Stomach (tissue), 19 donors: ENCODE measurements at places on chromosomes 3 and 15.

- DNase-seq, result no peak
These were observed 56.3 kb downstream of the CPN2 start for GRCh38 chr3:194294895-194295214.

GRCh38 chr15:73711526-73711925, 27.3 kb downstream of the CD276 start:
- DNase-seq, result no peak

GRCh38 chr3:29202378-29202777, 78.5 kb upstream of the RBMS3 start:
- DNase-seq, result no peak

DNA sequence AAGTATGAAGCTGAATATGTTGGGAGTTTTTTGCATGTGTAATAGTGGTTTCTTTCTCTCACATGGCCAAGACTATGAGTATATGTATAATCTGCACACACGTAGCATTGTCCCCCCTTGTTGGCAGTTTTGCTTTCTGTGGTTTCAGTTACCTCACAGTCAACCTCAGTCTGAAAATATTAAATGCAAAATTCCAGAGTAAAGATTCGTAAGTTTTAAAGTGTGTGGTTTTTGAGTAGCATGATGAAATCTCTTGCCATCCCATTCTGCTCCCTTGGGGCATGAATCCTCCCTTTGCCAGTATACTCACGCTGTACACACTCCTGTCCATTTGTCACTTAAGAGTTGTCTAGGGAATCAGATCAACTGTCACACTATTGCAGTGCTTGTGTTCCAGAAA, 742.0 kb upstream of the CCDC54 start:
- no peak for DNase-seq

- peak; percentile 75 for DNase-seq
These were observed 582 bp downstream of the CGNL1 start for GRCh38 chr15:57376696-57377477.

GRCh38 chr3:18767756-18768303, 342.7 kb upstream of the SATB1 start:
- DNase-seq, result no peak

- DNase-seq, result no peak
These were observed 438.7 kb upstream of the PROK2 start for GRCh38 chr3:72223628-72224027.

- DNase-seq, result no peak
These were observed 14.3 kb downstream of the TBC1D2B start for GRCh38 chr15:78063217-78063616.

- DNase-seq, result no peak
These were observed 608.3 kb downstream of the ROBO2 start for GRCh38 chr3:77648214-77648613.

DNA sequence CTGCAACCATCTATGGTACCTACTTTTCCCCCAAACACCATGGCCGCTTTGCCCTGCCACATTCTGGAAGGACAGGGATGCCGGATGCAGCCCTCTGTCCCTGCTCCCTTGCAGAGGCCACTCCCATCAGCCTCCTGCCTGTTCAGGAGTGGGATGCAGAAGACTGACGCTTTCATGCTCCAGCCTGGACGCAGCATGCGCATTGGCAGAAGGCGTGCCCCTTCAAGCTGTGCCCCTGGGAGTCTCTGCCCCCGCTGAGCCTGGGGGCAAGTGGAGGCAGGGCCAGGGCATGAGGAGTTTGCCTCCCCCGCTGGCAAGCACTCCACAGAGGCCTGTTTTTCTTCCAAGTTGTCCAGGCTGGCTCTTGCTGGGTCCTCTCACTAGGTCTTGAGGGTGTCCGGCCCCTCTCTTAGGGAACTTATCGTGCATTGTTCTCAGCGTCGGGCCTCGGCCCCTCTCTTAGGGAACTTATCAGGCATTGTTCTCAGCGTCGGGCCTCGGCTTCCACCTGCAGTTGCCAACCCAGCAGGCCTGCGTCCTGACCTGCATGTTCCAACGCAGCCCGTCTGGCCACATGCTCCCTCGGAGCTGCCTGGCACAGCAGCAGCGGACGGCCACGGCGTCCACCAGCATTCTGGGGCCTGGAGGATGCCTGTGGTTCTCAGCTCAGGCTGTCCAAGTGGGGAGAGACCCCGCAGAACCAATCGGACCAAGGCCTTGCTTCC, 14.6 kb upstream of the SNRPA1 start:
- DNase-seq, result peak; percentile 17

GRCh38 chr3:33277193-33277882, at the start of gene FBXL2:
Gene FBXL2 (plus strand): TSS chr3:33277442. CDS start chr3:33277513, 71 bp downstream.
- peak; percentile 56 for DNase-seq

GRCh38 chr3:129122412-129123011, 908 bp upstream of the RAB43 start:
- peak; percentile 68 for DNase-seq

DNA sequence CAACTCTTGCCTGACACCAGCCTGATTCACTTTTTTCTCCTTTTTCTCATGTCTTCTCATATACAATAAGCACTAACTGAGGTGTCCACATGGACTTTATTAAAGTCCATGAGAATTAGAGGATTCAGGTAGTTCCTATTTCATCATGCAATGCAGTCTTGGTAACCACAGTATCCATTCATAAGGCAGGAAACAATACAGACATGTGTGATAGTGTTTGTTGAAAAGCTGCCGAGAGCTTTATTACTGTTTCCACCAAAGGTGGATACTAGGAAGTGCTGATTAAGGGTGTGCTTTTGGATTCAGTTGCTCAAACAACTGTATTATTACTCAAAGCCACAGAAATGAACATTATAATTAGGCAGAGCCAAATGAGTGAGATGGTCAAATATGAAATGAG, 5.3 kb downstream of the CASR start:
- no peak for DNase-seq

DNA sequence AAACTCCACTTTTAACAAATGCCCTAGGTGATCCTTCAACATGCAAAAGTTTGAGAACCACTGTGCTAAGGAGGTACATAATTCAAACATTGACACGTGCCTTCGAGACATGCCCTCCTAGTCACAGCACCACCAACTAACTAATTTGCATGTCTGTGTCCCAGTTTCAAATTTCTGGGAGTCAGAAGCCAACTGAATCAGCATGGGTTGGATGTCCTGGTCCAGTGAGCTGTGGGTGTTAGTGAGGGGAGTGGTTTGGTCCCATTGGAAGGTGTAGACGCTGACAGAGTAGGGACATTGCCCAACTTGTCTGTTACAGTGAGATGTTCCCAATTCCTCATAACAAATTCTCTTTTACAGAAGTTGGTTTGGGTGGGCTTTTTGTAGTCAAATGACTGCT, 67.3 kb upstream of the ADPGK start:
- no peak for DNase-seq

- peak; percentile 48 for DNase-seq
These were observed 39.6 kb upstream of the FAM98B start for GRCh38 chr15:38414357-38414756.

DNA sequence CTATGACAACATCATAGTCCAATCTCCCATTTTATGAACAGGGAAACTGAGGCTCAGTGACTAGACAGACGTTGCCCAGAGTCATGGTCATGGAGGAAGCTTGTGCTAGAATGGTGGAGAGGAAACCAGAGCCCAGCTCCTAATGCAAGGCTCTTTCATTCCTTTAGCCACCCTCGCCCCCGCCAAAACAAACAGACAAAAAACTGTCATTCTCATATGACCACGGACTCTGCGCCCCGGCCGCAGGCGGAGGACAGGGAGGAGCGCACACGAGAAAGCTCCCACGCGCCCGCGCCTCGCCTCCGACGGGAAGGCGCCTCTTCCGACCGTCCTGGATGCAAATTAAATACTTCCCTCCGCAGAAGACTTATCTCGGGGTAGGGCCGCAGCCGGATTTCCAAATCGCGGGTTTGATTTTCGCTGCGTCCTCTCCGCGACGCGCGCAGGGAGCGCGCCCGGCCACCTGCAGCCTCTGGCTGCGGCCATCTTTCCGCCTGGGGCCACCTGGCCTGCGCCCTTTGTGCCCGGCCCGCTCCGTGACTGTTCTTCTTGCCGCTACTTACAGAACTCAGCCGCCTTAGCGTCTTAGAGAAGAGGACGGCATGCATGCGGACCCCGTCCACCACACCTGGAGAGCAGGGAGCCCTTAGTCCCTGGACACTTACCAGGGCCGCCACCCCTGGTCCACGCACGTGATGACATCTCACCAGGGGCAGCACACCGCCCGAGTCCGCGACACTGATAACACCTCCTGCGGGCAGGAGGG, 670 bp upstream of the ATP13A3 start:
- peak; percentile 48 for DNase-seq

DNA sequence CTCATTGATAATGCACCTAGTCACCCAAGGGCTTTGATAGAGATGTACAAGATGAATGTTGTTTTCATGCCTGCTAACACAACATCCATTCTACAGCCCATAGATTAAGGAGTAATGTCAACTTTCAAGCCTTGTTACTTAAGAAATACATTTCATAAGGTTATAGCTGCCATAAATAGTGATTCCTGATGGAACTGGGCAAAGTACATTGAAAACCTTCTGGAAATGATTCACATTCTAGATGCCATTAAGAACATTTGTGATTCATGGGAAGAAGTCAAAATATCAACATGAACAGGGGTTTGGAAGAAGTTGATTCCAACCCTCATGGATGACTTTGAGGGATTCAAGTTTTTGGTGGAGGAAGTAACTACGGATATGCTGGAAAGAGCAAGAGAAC, 135.2 kb downstream of the TLE3 start:
- no peak for DNase-seq

DNA sequence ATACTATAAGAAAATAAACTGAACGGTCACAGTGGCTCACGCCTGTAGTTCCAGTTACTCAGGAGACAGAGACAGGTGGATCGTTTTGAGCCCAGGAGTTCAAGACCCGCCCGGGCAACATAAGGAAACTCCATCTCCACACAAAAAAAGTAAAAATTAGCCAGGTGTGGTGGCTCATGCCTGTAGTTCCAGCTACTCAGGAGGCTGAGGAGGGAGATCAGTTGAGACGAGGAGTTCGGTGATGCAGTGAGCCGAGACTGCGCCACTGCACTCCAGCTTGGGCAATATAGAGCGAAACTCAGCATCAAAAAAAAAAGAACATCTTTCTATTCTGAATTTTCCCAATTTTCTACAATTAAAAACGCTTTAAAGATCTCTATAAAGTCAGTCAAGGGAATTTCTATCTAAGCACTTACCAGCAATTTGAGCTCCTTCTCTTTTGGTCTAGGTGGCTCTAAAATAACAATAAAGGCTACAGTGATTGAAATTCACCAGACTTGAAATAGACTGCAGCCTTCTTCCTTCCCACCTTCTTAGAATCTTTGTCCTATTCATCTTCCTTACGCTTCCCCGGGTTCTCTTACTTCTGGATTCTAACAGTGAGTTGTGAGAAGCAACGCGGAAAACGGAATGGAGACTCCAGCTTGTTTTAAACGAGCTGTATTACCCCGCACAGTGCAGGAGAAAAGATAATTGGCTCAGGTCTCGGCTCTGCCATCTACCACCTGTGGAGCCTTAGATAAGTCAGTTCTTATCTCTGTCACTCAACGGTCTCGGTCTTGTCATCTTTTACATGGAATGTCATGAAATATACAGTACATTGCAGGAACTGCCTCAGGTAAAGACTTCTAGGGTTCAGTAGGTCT, 812 bp upstream of the SEC62 start:
- peak; percentile 47 for DNase-seq
